ENCODE measurements at places on chromosomes 7 and 10.

DNA sequence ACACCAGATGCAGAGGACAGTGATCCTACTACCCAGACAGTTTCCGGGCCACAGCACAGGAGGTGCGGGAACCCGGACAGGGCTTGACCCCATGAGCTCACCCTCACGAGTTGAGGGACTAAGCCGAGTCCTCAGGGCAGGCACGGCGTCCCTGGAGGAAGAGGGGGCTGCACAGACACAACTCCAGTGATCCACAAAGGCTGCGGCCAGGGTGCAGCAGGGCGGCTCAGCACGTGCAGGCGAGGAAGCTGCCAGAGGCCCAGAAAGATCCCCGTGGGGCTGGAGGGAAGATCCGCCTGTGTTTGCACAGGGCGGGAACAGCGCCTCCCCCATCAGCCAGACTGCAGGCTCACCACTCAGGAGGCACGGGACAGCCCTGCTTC is 45.9 kb upstream of the TMEM72 start:
- DNase-seq: no peak
- H3K4me3 ChIP-seq: no peak overlapping the region
- peaks cover 15% of the 10 kb centered on the region for H3K4me1 ChIP-seq
- H3K27ac ChIP-seq: no peak overlapping the region

DNA sequence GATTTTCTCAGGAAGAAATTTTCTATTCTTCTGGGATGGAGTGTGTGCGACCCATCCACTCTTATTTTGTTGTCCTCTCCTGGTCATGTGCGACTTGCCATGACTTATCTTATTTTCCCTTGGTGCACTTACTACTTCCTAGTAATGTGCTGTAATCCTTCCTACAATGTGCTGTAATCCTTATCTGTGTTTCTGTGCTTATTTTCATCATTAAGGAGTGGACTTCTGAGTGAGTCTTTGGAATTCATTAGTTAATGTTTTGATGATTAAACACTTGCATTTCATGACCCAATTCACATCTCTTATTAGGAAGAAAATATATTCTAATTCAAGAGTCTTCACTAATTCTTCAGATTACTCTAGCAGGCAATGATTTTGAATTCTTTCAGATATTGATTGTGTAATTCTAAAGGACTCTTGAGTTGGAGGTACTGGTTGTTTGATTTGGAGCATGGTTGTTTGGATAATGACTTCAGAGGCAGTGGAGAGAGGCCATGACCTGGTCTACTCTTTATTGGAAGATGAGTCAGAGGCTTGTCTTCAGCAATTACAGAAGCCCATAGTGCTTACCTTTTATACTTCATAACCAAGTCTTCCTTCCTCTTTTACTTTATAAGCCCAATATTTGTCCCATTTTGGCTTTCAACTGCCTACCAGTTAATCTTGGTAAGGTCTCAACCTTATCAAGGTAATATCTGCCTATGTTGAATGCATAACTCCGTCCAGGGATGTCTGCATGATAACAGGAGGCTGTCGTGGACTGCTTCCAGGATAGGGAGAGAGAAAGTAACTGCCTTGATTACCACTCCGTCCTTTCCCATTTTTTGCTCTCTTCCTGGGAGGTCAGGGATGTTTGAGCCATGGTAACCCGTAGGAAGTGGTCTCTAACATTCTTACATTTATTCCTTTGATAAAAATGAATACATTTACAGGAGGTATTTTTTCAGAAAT is 278.3 kb upstream of the SP8 start:
- no peaks in the 10 kb centered on the region for H3K36me3 ChIP-seq
- DNase-seq: no peak
- no peaks in the 10 kb centered on the region for H3K4me1 ChIP-seq
- H3K4me3 ChIP-seq: no peak overlapping the region

DNA sequence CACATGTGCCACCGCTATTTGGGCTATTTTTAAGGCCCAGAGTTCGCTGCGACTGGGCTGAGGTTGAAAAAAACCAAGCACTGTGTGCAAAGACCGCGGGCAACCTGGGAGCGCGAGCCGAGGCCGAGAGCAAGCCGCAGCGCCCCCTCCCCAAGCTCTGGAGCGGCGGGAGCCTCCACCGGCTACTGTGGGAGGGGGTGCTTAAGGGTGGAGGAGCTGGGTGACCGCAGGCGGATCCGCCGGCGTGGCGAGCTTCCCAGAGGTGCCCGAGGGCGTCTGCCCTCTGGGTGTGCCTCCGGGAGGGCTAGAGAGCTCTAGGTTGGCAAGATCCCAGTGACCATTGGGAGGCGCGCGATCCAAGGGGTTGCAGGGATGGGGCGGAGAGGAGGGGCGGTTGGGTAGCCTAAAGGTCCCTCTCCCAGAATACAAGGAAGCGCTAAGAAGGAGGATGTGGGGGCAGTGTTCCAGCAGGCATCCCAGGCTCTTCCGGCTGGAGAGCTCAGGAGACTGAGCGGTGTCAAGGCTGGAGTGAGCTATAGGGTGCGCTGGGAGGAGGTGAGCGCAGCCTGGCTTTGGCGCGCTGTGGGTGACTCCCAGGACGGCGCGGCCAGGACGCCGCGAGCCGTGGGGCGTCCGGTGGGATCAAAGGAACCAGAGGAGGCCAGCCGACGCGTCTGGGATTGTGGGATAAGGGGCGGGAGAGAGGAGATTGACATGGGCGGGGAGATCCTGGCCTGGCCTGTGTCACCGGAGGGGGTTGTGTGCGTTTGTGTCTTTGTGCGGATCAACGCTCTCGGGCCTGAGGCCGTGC is 8.0 kb downstream of the DLX5 start:
- H3K4me3 ChIP-seq: no peak overlapping the region
- no peak overlapping the region for H3K27ac ChIP-seq
- peaks cover 50% of the 10 kb centered on the region for H3K27me3 ChIP-seq

DNA sequence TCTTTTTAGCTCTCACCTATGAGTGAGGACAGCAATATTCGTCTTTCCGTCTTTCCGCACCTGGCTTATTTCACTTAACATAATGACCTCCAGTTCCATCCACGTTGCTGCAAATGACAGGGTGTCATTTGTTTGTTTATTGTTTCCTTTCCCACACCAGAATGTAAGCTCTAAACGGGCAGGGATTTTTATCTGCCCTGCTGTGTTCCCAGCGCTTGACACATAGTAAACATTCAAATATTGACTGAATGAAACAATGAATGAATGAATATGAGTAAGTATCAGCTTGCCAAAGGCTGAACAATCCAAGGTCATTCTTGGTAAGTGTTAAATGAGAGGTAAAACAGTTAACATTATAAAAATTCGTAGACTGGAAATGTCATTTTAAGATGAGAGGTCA is 12.8 kb downstream of the SH3PXD2A start:
- no peaks in the 10 kb centered on the region for H3K36me3 ChIP-seq
- H3K4me1 ChIP-seq: peaks cover 15% of the 10 kb centered on the region

DNA sequence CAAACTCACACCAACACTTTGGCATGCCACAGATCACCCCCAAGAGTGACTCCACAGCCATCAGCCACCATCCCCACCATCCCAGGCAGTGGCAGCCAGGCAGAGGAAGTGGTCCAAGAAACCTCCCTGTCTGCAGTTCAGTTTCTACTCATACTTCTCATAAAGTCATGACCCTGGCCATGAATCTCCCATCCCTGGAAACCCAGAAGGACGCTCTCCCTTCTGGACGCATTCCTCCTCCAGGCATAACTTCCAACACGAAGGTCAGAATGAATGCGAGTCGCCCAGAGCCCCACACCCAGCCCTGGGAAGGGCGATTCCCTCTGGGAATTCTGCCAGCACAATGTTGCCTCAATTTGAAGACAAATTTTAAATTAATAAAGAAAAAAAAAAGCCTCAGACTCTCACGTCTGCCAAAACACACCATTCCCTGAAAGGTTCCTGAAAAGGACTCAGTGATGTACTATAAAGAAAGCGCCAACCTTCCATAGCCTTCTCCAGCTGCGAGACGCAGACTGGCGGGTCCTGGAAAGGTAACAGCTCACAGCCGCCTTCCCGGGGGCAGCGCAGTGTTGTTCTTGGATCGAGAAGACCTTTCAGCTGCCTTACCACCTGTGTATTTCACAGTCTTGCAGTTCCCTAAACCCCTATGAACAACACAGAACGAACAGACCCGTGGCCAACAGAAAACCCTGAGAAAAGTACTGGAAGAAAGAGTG is 307.6 kb downstream of the FRMD4A start:
- H3K4me1 ChIP-seq: peaks cover 9% of the 10 kb centered on the region
- H3K27me3 ChIP-seq: peaks cover 7% of the 10 kb centered on the region
- H3K27ac ChIP-seq: no peak overlapping the region
- no peaks in the 10 kb centered on the region for H3K36me3 ChIP-seq

- no peaks in the 10 kb centered on the region for H3K4me1 ChIP-seq
- H3K4me3 ChIP-seq: no peak overlapping the region
- no peak overlapping the region for H3K27ac ChIP-seq
- no peaks in the 10 kb centered on the region for H3K27me3 ChIP-seq
Measured at GRCh38 chr7:106080300-106080987, 31.7 kb downstream of the SYPL1 start.

- H3K36me3 ChIP-seq: no peaks in the 10 kb centered on the region
- H3K4me1 ChIP-seq: no peaks in the 10 kb centered on the region
- no peak overlapping the region for H3K4me3 ChIP-seq
Measured at GRCh38 chr7:10475940-10476641, 497.6 kb upstream of the PHF14 start.

DNA sequence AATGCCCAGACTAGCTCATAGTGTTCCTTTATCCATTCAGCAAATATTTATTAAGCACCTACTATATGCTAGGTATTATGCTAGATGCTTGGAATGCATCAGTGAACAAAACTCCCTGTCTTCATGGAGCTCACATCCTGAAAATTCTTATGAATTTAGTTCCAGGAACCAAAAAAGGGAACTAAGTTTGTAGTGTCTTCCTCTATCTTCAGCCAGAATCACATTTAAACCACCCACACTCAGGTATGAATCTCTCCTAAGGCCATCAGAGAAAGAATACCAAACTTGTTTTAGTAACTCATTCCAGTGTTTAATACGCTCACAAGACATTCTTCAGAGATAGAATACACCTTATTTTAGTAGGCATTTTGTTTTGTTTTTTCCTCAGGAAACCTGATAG is 10.1 kb upstream of the EGR2 start:
- no peak overlapping the region for H3K4me3 ChIP-seq
- H3K27me3 ChIP-seq: no peaks in the 10 kb centered on the region
- DNase-seq: no peak
- H3K36me3 ChIP-seq: no peaks in the 10 kb centered on the region
- H3K4me1 ChIP-seq: peaks cover 3% of the 10 kb centered on the region
- H3K27ac ChIP-seq: no peak overlapping the region

GRCh38 chr10:35379226-35380137 is 43.2 kb downstream of the CCNY start:
- no peaks in the 10 kb centered on the region for H3K27me3 ChIP-seq
- H3K4me3 ChIP-seq: no peak overlapping the region
- peaks cover 5% of the 10 kb centered on the region for H3K4me1 ChIP-seq
- H3K27ac ChIP-seq: peak overlapping the region; percentile 62
- DNase-seq: peak; percentile 73
- no peaks in the 10 kb centered on the region for H3K36me3 ChIP-seq

- DNase-seq: no peak
- no peak overlapping the region for H3K27ac ChIP-seq
- H3K27me3 ChIP-seq: no peaks in the 10 kb centered on the region
- H3K36me3 ChIP-seq: no peaks in the 10 kb centered on the region
- H3K4me1 ChIP-seq: no peaks in the 10 kb centered on the region
- H3K4me3 ChIP-seq: no peak overlapping the region
Measured at GRCh38 chr10:34954142-34954541, 136.0 kb downstream of the CUL2 start.

DNA sequence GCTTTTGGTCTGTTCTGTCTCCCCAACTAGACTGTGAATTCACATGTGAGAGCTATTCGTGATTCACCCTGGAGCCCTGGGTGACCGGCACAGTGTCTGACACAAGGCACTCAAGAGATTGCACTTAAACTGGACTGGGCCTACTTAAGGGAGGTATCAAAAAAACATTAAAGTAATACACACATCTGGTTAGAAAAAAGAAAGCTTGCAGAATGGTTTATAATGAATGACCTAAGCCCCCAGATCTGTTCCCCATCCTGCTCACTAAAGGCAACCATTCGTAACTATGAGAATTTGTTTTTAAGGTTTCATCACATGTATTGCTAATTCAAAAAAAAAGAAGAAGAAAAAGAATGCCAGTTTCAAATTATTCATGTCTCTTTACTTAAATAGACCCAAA is 74.5 kb downstream of the DGKI start:
- H3K27ac ChIP-seq: peak overlapping the region; percentile 53
- H3K36me3 ChIP-seq: no peaks in the 10 kb centered on the region
- DNase-seq: no peak
- H3K27me3 ChIP-seq: no peaks in the 10 kb centered on the region
- no peak overlapping the region for H3K4me3 ChIP-seq
- peaks cover 22% of the 10 kb centered on the region for H3K4me1 ChIP-seq

DNA sequence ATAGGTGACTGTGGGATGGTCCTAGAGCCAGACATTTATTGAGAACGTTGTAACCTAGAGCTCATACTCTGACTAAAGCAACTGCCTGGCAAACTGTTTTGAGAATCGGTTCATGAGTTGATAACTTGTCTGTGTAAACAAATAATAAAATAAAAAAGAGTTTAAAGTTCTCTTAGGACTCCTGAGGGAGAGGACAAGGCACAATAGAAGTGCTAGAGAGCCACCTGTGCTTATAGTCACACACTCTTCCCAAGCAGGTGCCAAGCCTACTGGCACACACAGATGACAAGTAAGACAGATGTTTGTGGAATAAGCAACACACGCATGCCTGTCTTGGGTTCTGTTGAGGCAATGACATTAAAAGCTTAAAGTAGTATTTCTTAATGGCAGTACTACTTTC is 7.9 kb downstream of the EDRF1 start:
- H3K4me3 ChIP-seq: no peak overlapping the region
- H3K36me3 ChIP-seq: peaks cover 23% of the 10 kb centered on the region
- no peaks in the 10 kb centered on the region for H3K27me3 ChIP-seq
- DNase-seq: no peak

DNA sequence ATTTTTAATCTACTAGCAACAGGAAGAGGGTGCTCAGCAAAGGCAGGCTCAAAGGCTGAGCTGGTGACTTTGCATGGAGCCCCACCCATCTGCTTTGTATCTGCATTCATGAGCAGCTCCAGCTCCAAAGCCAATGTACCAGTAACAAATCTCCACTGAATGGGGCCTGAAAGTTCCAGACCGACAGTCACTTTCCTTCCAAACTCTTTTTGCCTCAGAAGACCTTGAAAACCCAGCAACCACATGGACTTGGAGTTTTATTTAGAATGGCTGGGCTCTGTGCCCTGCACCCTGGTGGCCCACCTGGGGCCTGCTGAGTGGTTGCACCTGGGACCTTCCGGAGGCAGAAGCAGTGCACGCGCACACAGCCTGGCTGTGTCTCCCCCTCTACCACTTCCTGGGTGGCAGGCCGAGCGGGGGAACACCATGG is 195.0 kb upstream of the PLXNA4 start:
- no peak for DNase-seq
- H3K4me1 ChIP-seq: peaks cover 2% of the 10 kb centered on the region
- H3K36me3 ChIP-seq: no peaks in the 10 kb centered on the region
- peaks cover 9% of the 10 kb centered on the region for H3K27me3 ChIP-seq
- no peak overlapping the region for H3K4me3 ChIP-seq

DNA sequence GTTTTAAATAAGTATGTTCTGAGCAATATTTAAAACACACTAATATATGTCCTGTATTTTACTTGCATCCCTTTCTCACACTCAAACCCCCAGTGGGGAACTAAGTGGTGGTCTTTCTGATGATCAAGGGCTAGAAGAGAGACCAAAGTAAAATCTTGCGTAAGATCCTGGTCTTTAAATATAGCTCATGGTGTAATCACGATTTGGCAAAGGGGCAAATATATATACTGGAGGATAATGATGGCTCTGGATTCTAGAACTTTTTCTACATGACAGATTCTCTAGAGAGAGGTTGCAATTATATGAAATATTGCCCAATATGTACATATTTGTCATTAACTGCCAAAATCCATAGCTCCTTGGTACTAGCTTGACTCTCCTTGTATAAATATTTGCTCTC is 438.3 kb downstream of the NXPH1 start:
- no peak overlapping the region for H3K4me3 ChIP-seq
- H3K4me1 ChIP-seq: no peaks in the 10 kb centered on the region
- H3K36me3 ChIP-seq: no peaks in the 10 kb centered on the region
- no peak for DNase-seq
- H3K27ac ChIP-seq: no peak overlapping the region

Measured in fibroblast of lung (primary cell).